Fibroblast of skin of left biceps (primary cell): ENCODE measurements at places on chromosomes 4 and X.

DNA sequence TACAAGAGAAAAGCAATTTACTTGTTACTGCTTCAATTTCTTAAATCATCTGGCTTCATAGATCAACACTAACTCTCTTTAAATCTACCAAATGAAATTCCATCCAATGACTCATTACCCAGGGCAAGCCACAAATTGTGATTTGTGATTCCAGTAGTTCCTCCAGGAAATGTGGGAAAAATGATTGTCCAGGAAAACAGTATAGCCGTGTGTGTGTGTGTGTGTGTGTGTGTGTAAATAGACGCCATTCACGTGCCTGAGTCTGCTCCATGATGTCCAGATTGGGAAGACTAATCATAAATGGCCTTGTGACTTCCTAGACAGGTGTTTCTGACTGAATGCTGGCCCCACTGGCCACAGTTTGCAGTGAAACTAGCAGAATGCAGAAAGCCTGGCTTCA, 121.3 kb downstream of the HS6ST2 start:
- peak; percentile 64 for DNase-seq

DNA sequence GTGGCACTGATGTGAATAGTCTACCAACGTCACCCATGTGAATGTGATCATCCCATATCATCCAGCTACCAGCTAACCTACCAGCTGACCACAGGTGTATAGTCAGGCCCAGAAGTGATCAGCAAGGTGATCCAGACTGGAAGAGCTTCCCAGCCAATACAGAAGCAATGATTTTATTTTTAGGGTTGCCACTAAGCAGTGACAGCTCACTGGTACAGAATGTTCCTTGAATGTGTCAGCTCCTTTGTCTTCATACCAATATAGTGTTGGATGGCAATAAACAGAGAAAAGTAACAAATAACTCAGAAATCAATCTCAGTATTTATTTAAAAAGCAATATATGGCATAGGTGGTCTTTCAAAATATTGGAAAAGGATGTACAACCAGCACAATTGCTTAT, 361.8 kb upstream of the CPEB2 start:
- DNase-seq = no peak

- DNase-seq = no peak
Observed at GRCh38 chr4:168811207-168811606, 198.8 kb downstream of the CBR4 start.

GRCh38 chr4:53713767-53714166, 122.5 kb upstream of the LNX1 start:
- DNase-seq = no peak

DNA sequence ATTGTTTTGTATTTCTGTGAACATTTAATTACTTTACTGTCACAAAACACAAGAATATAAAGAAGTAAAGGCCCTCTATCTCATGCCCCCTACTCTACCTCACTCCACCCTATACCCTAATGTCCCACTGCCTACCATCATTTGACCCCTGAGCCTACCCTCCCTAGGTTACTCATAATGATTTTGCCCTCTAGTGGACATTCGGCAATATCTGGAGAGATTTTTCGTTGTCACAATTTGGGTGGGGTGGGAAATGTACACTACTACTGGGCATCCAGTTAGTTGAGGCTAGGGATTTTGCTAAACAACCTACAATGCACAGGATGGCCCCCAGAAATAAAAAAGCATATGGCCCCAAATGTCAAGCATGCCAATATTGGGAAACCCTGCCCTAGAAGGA, 10.2 kb downstream of the TEX13A start:
- DNase-seq = no peak

GRCh38 chrX:18864390-18864920, 119.5 kb downstream of the PHKA2 start:
- DNase-seq = no peak

GRCh38 chrX:81259714-81260395, 58.0 kb downstream of the SH3BGRL start:
- no peak for DNase-seq

DNA sequence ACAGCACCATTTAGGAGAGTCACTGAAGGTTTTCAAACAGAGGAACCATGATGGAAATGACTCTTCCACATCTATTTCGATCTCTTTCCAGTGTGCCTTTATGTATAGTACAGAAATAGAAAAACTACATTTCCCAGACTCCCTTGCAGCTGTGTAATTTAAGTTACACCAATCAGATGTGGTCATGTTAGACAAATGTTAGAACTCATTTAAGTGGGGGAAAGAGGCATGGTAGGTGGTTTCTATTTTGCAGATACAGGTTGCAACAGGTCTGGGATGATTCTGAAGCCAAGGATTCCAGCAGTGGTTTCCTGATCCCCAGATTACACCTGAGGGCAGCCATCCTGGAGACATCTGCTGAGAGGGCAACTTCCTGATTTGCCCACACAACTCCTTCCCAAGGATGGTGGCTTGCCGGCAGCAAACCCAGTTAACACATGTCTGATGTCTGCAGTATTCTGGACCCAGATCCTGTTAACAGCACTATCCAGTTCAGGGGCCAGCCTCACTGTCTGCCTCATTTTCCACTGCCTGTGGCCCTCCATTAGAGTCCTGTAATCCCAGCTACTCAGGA, 38.7 kb upstream of the PDK3 start:
- DNase-seq = no peak

GRCh38 chr4:43766648-43767047, 682.0 kb downstream of the KCTD8 start:
- no peak for DNase-seq

DNA sequence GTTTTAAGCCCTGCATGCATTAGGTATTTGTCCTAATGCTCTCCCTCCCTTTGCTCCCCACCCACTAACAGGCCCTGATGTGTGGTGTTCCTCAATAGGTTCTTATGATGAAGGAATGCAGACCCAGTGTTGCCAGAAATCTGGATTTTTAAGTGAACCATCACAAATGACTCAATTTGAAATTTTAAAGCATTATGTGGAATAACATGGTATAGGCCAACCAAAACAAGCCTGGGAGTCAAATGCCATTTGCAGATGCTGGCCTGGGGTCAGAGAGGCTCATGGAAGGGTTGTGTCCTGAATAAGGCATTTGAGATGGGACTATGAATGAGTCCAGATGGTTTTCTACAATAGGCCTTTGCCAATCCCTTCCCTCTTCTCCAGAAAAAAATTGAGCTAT, 179.6 kb downstream of the SHROOM3 start:
- DNase-seq = no peak

- no peak for DNase-seq
Observed at GRCh38 chrX:9611436-9612145, 146.7 kb downstream of the TBL1X start.

- DNase-seq = no peak
Observed at GRCh38 chrX:8254401-8254800, 83.3 kb upstream of the VCX2 start.

- DNase-seq = peak; percentile 44
Observed at GRCh38 chrX:14354521-14354920, 174.8 kb upstream of the GLRA2 start.

DNA sequence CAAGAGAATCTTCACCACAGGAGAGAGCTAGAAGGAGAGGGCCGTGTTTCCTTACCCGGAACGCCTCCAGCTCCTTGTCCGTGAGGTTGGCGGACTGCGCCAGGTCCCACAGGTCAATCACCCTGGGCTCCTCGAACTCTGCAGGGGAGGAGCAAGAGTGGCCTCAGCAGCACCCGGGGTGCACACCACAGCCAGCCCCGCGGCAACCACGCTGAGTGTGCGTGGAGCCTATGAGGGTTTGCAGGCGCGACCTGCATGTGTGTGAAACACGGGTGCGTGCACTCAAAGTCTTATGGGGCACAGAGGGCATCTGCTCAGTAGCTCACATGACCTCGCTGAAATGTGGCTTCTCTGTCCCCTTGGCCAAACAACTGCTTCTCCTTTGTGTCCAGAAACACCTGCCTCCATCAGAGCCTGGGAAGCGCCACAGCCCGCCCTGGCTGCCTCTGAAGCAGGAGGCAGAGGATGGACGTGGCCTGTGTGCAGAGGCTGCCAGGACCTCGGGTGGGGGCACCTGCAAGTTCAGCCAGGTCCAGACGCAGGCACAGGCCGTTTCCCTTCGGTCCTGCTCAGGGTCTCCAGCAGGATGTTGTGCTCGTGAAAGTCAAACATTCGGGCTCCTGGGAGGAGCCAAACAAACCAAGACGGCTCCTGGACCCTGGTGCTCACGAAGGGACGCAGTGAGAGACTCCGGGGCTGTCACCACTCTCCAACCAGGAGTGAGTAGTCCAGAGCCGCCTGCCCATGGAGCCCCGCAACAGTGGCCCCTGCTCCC, 16.0 kb downstream of the LRPAP1 start:
- DNase-seq = no peak

DNA sequence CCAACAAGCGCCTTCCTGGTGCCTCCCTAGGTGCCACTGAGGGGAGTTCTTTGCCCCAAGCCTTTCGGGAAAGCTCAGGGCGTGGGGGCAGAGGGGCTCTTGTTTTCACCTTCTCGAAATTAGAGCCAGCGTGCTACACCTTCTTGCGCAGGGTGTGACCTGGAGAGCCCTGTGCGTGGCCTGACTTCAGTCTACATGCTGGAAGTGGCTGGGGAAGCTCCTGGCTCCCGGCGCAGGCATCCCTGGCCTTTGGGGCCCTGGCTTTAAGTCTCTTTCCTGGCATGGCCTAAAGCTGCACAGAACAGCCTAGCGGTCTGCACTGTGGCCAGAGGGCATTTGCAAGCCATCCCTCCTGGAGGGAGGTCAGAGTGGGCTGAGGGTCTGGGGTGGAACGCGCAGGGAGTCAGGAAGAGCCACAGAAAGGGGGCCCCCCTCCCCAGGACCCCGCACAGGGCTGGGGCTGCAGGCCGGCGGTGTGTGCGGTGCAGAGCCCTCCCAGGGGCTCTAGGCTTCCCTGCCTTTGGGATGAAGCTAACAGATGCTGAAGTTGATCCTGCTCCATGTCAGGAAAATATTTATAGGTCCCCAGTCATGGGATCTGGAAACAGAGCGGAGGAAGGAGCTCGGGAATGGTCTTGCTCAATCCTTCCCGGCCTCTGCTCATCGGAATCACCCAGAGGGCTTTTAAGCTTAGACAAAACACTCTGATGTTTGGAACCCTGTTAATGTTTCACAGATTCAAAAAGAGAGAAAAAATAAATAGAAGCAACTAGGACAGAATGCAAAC, 781 bp upstream of the SPON2 start:
- peak; percentile 14 for DNase-seq

- DNase-seq = no peak
Observed at GRCh38 chr4:187965726-187966125, 29.8 kb upstream of the ZFP42 start.

DNA sequence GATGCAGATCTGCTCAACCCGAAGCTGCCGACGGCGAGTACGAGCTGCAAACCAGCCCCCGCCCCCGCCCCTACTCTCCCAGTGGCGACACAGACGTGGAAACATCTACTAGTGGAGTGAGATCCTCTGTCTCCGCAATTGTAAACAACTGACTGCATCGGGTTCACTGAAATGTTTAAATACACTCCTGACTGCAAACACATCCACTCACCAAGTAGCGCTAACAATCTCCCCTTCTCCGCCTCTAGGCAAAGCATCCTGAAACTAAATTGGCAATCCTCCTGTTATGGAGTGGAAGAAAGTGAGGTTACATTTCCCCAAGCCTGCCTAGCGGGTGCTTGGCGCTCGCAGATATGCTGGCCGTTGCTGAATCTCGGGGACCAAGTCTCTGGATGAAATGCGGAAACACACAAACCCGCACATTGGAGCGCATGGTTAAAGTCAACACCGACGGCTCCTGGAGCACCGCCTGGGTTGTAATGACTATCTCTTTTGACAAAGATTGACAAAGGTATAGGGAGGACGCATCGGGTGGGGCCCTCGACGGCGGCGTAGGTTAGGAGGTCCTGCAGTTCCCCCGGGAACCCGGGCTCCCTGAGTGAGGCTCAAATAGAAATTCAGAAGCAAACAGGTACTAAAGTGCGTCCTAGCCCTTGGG, 117.0 kb upstream of the TEX13C start:
- no peak for DNase-seq

DNA sequence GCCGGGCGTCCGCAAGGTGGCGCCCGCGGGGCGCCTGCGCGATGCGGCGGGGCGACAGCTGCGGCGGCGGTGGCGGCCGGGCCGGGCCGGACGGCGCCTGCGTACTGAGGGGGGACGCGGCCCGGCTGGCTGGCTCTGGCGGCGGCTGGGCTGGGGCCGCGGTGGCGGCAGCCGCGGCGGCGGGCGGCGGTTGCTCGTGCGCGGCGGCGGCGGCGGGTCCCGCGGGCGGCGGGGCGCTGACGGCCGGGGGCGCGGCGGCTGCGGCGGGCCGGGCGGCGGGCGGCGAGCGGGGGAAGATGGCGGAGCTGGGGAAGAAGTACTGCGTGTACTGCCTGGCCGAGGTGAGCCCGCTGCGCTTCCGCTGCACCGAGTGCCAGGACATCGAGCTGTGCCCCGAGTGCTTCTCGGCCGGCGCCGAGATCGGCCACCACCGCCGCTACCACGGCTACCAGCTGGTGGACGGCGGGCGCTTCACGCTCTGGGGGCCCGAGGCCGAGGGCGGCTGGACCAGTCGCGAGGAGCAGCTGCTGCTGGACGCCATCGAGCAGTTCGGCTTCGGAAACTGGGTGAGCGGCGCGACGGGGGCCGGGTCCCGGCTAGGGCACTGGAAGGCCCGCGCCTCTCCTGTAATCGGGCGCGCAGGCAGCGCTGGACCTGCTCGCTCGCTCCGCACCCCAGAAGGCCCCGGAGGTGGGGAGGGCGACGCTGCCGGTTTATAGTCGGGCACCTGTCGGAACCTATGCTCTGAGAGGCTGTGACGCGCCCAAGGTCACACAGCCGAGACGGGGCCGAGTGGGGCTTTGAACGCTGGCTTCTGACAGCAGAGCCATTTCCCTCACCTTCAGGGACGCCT, at the start of gene TADA2B:
TADA2B (plus strand) TSS at position 89 of the 853 bp plus-strand sequence; CDS start at position 297, 208 bp downstream.
- no peak for DNase-seq

- no peak for DNase-seq
Observed at GRCh38 chr4:22493523-22493922, 22.3 kb downstream of the ADGRA3 start.

DNA sequence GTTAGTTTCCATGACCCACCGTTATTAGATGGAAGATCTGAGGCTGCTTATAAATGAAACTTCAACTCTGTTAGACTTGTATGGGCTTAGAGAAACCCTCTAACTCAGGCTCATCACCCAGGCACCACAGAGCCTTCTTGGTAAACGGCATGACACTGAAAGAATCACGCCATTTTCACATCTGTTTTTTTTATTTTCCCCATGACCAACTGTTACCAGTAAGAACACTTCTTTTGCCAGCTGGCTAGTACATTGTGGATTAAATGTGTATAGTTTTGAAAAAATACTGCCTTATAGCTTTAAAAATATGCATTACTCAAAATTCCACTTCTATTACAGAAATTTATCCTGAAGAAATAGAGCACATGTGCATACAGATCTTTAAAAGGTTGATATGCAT, 48.0 kb upstream of the APELA start:
- no peak for DNase-seq

DNA sequence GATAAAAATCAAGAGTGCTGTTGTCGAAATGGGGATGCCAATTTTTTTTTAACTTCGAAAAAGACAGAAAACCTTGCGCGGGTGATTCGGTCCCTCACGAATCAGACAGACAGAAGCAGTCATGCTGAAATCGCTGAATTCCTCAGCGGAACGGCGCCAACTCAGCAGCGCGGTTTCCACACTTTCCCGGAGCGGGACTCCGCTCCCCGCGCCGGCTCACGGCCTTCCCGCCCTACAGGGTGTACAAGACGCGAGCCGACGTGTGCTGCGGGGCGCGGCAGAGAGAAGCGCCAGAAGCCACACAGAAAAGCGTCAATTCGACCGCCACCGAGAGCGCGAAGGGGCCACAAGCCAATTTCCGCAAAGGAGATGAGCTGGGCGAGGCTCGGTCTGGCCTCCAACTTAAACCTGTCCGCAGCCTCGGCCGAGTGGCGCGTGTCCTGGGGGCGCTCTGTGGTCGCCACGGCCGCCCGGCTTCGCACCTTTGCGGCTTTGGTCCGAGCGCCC, 1.3 kb downstream of the NEXMIF start:
- no peak for DNase-seq

- DNase-seq = no peak
Observed at GRCh38 chr4:38176165-38176564, 216.0 kb downstream of the PTTG2 start.
